ENCODE measurements at places on chromosomes 16 and 17. TPM values are rescaled to one million over a fixed set of nuclear protein-coding genes. Genes with fewer than 3 reads are reported as not detected.

CSHL1 gene
- not detected for total RNA-seq

CEP131 gene
- 10.3 TPM for total RNA-seq

CD300LB gene
- total RNA-seq = not detected

COQ9 gene
- total RNA-seq = 11.7 TPM

TPPP3 gene
- total RNA-seq = not detected

SLC9A5 gene
- 2.1 TPM for total RNA-seq

CACNG5 gene
- total RNA-seq = not detected

MGAT5B gene
- total RNA-seq = 0.24 TPM

MYH3 gene
- total RNA-seq = 2.5 TPM

MILR1 gene
- not detected for total RNA-seq

ARSG gene
- 10.6 TPM for total RNA-seq

HOXB9 gene
- not detected for total RNA-seq

HOXB8 gene
- total RNA-seq = not detected

TAC4 gene
- not detected for total RNA-seq

GPR142 gene
- total RNA-seq = not detected

KCNAB3 gene
- 4.1 TPM for total RNA-seq

HBQ1 gene
- total RNA-seq = not detected

SALL1 gene
- total RNA-seq = not detected

EXOC3L1 gene
- not detected for total RNA-seq

HS3ST3A1 gene
- total RNA-seq = not detected

CCT6B gene
- total RNA-seq = 5.9 TPM

HBA2 gene
- total RNA-seq = not detected

FN3KRP gene
- total RNA-seq = 29.3 TPM

TCAP gene
- total RNA-seq = 5.2 TPM

TEKT5 gene
- total RNA-seq = not detected

ST6GALNAC1 gene
- not detected for total RNA-seq

PPP1R27 gene
- total RNA-seq = not detected

NEURL4 gene
- 32.2 TPM for total RNA-seq

SEC14L5 gene
- total RNA-seq = not detected

TNFRSF12A gene
- total RNA-seq = 2.0 TPM

LRRC37A gene
- total RNA-seq = 2.7 TPM

KRTAP2-1 gene
- total RNA-seq = not detected

VTN gene
- total RNA-seq = 0.25 TPM

KRT32 gene
- not detected for total RNA-seq

Data from CD8-positive, alpha-beta T cell (primary cell).